Thoracic aorta (tissue), 2 donors: ENCODE measurements at places on chromosomes 13 and 19. TPM values are rescaled to one million over a fixed set of nuclear protein-coding genes. Genes with fewer than 3 reads are reported as not detected.

Gene FKRP
- 99.2 TPM for total RNA-seq

Gene CCDC8
- total RNA-seq: 22.6 TPM

Gene SIGLEC14
- total RNA-seq: 12.6 TPM

Gene TEX29
- not detected for total RNA-seq

Gene ZNF260
- total RNA-seq: 9.7 TPM
